ENCODE measurements at places on chromosomes 1 and 21. TPM values are rescaled to one million over a fixed set of nuclear protein-coding genes. Genes with fewer than 3 reads are reported as not detected.

FAM177B gene
- total RNA-seq = not detected

PGLYRP3 gene
- total RNA-seq = not detected

PAPPA2 gene
- total RNA-seq = not detected

OR2L8 gene
- not detected for total RNA-seq

TMEM79 gene
- total RNA-seq = 9.5 TPM

CBR3 gene
- total RNA-seq = 13.4 TPM
